ENCODE measurements at places on chromosomes 5 and 9.

DNA sequence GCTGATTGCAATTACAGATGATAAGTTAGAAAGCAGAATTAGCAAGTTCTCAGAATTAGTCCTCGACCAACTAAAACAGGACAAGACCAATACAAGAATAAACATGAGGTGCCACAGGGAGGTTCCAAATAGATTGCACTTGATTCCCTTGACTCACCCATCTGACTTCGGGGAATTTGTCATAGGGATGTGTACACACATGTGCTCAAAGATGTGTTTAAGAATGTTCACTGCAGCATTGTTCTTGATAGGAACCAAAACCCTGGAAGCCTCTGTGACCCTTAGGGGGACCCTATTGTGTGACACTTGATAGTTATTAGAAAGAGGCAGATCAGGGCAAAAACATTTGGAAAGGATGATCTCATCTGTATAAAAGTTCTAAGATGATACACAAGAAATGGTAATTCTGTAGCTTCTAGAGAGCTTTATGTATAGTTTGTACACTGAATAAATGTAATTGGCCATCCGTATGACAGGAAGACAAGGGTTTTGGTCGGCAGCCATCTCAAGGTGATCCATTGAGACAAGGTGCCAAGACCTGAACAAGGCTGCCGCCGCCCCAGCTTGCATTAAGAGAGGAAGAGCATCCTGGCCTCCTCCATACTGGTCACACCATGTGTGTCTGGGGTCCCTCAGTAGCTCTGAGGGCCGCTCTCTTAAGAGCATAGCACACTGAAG lies 48.2 kb upstream of the GARNL3 start:
- no peak for DNase-seq

GRCh38 chr5:2014058-2014610 lies 131.4 kb upstream of the IRX4 start:
- no peak for DNase-seq

DNA sequence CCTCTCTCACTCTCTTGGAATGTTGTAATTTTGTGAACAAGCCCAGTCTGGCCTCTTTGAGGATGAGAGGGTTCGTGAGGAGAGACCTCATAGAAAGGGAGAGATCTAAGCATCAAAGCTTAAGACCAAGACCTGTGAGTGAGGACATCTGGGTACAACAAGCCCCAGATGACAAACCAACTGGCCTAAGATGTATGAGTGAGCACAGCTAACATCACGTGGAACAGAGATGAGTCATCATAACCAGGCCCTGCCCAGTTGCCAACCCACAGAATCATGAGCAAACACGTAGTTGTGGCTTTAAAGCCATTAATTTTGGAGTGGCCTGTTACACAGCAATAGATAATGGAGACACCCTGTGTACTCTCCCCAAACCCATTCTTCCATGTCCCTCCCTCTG lies 439.1 kb upstream of the KIF2A start:
- peak; percentile 76 for DNase-seq

GRCh38 chr9:108600896-108601295 lies 254.9 kb downstream of the ACTL7B start:
- no peak for DNase-seq

DNA sequence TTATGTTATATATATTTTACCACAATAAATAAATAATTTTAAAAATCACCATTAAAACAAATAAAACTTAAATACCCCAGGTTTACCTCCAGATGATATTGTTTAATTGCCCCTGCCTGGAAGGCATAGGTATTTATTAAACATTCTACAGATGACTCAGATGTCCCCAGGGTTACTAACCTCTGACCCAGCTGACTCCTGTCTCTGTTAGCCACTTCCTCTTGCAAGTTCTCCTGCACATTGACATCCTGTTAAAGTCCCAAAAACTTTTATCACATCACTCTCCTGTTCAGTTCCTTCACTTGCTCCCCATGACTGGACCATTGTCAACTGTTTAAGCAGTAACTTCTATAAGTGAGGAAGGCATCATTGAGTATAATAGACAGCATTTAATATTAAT lies 37.0 kb upstream of the RAB3C start:
- no peak for DNase-seq

- no peak for DNase-seq
These were observed 75.6 kb downstream of the PSMB7 start for GRCh38 chr9:124339603-124340146.

DNA sequence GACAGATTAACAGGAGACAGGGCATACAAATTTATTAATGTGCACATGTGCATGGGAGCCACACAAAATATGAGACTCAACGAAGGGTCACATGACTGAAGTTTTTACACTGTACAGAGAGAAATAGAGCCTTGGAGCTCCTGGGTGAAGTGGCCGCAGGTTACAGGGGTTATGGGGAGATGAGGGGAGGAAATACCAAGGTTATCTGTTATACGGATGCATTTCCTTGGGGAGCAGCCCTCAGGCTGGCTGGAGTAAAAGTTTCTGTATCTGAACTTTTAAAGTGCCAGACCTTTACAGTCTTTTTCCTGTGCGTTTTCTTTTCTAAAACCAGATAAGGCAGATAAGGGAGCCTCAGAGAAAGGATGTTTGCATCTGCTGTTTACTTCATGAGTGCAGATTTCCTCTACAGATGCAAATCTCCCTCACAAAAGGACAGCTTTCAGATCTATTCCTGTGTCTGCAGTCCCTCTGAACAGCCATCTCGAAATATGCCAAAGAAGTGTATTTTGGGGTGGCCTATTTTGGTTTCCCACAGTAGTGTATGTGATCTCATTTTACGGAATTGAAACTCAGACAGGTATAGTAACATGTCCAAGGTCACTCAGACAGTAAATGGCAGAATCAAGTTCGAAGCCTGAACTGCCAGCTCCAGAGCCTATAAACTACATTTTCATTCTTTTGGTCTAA lies 139.3 kb upstream of the FBXL17 start:
- no peak for DNase-seq

DNA sequence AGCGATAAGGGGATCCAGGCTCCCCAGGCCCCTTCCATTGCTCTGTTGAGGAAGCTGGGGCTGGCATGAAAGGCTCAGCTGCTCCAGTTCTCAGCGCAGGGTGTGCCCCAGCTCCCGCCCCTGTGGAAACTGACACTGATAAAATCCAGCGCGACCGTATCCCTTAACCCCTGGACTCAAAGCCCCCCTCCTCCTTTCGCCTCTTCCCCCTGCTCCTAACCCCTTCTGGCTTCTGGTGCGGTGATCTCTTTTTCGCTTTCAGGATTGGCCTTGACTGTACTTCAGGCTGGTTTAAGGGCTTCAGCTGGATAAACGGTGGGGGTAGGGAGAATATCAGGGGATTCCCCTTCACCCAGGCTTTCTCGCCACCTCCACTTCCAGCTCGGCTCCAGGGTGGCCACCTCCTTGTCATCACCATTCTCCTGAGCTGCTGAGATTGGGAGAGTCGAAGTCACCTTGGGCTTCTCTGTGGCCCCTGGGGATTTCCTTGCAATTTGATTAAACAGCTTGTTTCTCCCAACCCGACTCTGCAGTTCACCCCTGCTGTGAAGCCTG lies 843 bp downstream of the BSPRY start:
- no peak for DNase-seq

- DNase-seq, result no peak
These were observed 53.7 kb upstream of the HRH2 start for GRCh38 chr5:175603987-175604739.

GRCh38 chr5:142925795-142926194 lies 155.6 kb downstream of the ARHGAP26 start:
- DNase-seq, result peak; percentile 81

DNA sequence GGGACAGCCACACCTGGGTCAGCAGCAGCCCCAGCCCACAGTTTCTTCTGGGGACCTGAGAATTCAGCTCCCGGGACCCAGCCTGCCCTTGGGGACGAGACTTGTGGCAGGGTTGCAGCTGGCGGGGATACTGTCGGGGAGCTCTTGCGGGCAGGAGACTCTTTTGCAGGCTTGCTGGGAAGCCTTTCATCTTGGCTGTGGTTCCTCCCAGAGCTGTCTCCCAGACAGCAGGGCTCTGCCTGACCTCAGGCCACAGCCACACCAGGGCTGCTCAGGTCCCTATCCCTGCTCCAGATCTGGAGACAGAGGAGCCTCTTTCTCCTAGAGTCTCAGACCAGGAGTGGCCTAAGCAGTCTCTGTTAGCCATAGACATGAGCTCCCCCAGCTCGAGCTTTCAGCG lies 4.7 kb upstream of the MYMK start:
- no peak for DNase-seq

DNA sequence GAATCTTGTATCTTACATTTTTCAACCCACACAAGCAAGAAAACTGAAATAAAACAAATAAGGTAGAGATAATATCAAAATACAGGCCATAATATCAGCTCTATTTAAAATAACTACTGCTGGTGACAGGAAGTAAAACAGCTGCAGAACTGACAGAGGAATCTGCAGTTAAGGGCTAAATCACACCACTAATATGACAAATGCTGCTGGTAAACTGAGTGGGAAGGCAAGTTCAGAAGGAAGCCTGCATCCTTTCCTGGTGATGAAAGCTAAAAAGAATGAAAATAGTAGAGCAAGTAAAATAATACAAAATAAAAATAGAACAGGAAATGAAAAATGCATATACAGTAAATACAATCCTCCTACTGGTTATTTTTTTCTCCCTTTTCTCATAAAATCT lies 1293.7 kb upstream of the C9orf72 start:
- DNase-seq, result no peak

DNA sequence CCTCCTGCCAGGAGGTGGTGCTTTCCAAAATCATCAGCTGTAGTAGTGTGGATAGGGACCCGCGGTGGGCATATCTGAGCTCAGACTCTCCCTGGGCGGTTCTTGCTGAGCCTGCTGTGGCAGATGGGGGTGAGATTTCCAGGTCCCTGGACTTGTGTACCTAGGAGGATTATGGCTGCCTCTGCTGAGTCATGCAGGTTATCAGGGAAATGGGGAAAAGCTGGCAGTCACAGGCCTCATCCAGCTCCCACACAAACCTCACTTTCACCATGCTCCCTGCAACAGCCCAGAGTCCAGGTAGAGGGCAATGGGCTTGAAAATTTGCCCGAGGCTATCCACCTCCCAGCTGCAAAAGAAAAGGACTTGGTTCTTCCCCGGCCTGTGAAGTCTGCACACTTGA lies 23.4 kb upstream of the MAMDC2 start:
- DNase-seq, result no peak

- no peak for DNase-seq
These were observed 33.8 kb upstream of the ANXA2R start for GRCh38 chr5:43073597-43074546.

DNA sequence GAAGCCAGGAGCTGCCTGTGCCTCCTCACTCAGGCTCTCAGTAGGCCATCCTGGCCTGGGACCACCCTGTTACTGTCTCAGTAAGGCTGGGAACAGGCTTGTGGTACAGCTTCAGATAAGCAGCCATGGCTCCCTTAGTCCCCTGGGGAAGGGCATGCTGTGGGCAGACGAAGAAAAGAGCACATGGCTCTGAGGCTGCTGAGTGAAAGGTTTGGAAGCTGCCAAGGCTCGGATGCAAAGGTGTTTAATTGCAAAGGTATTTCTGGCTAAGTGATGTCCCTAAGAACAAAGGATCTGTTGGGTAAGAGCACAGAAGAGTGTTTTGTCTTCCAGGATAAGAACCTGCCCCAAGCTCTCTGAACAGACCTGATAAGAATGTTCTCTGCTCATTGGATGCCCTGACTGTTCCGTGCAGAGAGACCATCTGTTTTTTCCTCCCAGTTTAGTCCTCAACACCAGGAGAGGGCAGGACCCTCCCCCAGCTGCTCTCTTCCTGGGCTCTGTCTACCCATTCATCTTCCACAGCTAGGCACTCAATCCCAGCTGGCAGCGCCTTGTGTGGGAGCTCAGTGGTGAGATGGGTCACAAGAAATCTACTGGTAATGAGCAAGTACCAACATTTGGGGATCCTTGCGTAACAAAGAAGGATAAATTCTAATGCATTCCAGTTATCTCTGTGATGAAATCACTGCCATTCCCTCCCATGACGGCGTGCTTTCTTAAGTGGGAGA lies 17.7 kb downstream of the ANGPTL2 start:
- DNase-seq, result no peak

DNA sequence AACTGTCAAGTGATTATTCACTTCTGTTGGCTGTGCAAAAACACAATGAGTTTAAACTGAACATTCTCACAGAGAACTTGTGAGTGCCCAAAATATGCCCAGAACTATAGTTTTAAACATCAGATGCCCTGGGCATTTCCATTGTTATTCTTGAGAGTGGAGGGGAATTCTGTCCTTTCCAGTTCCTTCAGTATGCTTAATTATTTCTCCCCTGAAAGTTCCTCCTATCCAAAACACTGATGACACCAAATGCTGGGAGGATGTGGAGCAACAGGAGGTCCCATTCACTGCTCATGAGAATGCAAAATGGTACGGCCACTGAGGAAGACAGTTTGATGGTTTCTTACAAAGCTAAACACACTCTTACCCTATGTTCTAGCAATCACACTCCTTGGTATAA lies 55.5 kb downstream of the ROR2 start:
- no peak for DNase-seq

DNA sequence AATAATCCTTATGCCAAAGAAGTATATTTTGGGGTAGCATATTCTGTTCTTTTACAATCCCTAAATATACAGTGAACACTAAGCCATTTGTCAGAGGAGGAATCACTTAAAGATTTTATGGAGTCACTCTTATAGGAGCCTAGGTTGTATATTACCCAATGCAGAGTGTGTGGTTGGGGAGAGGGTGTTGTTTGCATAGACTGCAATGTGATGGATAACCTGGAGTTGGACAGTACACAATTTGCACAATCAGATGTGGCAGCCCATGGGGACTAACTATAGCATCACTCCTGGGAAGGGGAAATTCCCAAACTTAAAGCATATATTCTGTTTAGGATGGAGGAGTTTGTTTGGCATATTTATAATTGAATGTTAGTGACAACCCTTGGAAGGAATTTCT lies 9.6 kb upstream of the NDFIP1 start:
- DNase-seq, result no peak

GRCh38 chr5:10746711-10747110 lies 14.3 kb downstream of the DAP start:
- DNase-seq, result no peak

- DNase-seq, result peak; percentile 57
These were observed 98.5 kb upstream of the ABCA1 start for GRCh38 chr9:105026451-105026850.

DNA sequence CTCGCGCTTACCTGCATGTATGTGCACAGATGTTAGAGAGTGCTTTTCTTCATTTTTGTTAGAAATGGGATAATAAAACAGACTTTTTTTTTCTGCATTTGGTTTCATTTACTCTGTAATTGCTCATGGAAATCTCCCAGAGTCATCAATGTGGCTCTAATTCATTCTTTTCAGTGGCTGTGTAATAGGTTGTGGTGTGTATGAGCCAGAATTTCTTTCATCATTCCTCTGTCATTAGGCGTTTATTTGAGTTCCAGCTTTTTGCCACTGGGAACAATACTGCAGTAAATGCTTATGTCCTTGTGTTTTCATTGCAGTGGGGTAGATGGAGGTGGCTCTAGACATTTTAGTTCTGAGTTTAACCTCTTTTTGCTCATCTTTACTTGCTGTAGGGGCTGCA lies 118.9 kb downstream of the NXNL2 start:
- DNase-seq, result peak; percentile 44

- no peak for DNase-seq
These were observed 1010.1 kb downstream of the EFNA5 start for GRCh38 chr5:106660681-106661080.

Data from astrocyte of the spinal cord (primary cell).